CD4-positive, alpha-beta memory T cell (primary cell): ENCODE measurements at places on chromosomes 1 and 21. TPM values are rescaled to one million over a fixed set of nuclear protein-coding genes. Genes with fewer than 3 reads are reported as not detected.

DNA sequence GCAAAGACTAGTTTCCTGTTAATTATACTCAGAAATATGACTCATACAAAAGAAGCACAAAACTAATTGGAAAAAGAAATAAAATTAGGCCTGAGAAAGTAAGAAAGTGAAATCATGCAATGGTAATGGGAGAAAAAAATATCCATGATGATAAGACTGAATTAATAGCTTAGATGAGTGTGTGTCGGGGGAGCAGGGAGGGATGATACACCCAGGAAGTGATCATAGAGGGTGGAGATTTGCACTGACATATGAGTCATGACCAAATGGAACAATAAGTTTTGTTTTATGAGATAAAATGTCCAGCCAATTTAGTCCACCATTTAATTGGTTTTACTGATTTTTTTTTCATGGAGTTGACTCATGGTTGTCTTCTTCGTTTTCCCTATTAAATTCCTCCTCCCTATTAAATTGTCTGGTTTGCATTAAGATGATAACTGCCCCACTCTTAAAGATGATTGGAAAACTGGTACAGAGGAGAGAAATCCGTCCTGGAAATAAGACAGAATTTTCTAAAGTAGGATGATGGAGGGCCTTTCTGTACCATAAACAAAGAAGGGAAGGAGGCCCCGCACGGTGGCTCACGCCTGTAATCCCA lies 111.7 kb upstream of the KCNJ6 start:
- no peak overlapping the region for H3K4me3 ChIP-seq
- no peak overlapping the region for H3K27ac ChIP-seq
- no peaks in the 10 kb centered on the region for H3K27me3 ChIP-seq
- no peak for DNase-seq
- no peaks in the 10 kb centered on the region for H3K4me1 ChIP-seq
- H3K36me3 ChIP-seq: no peaks in the 10 kb centered on the region

DNA sequence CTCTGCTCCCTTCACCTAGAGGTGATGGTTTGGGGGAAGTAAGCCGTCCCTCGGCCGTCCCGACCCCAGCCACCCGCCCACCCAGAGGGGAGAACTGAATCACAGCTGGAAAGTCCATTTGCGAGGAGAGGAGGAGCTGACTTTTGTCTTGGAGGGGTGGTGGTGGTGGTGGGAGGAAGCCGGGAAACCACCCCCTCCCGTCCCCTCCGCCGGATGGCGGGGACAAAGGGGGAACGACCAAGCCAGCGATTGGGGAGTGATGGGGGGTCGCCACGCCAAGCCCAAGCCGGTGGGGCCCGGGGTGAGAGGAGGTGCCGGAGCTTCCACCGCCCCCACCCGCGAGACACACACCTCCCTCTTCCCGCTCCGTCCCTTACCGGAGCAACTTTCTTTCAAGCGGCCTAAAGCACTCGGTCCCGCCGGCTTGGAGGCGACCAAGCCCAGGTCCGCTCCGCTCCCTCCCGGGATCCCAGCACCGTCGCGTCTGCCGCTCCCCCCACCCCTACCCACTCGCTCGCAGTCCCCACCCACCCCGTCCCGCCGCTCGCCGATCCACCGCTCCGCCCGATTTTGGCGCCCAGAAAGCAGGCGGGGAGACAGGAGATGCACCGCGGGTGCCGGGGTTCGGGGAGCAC lies 540 bp downstream of the ARHGEF2 start:
- H3K36me3 ChIP-seq: peaks cover 6% of the 10 kb centered on the region
- peak overlapping the region; percentile 86 for H3K27ac ChIP-seq

- H3K36me3 ChIP-seq: peaks cover 3% of the 10 kb centered on the region
- H3K27me3 ChIP-seq: no peaks in the 10 kb centered on the region
- H3K4me3 ChIP-seq: no peak overlapping the region
- H3K27ac ChIP-seq: no peak overlapping the region
- no peaks in the 10 kb centered on the region for H3K4me1 ChIP-seq
- DNase-seq: no peak
Measured at GRCh38 chr1:54091666-54092065, 38.3 kb downstream of the TCEANC2 start.

DNA sequence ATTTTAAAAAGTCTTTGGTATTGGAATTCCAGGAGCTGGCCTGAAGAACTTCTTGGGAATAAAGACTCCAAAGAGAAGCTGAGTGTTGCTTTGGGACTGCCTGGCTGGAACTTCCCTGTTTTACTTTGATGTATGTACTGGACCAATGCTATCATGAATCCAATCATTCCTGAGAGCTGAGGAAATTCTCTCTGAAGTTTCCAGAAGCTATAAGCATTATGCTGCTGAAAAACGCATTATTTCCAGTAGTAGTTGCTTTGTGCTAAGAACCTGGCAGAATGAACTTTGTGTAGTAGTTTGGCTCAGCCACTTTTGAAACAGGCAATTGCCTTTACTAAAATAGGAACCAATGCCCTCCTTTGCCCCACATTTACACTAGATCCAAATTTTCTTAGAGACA lies 260.7 kb downstream of the HLX start:
- H3K36me3 ChIP-seq: no peaks in the 10 kb centered on the region
- H3K27ac ChIP-seq: no peak overlapping the region
- no peaks in the 10 kb centered on the region for H3K4me1 ChIP-seq
- no peak overlapping the region for H3K4me3 ChIP-seq
- H3K27me3 ChIP-seq: no peaks in the 10 kb centered on the region

GRCh38 chr1:55054396-55054795 lies 15.0 kb downstream of the PCSK9 start:
- no peak for DNase-seq
- no peaks in the 10 kb centered on the region for H3K36me3 ChIP-seq
- H3K27me3 ChIP-seq: no peaks in the 10 kb centered on the region
- no peak overlapping the region for H3K4me3 ChIP-seq

DNA sequence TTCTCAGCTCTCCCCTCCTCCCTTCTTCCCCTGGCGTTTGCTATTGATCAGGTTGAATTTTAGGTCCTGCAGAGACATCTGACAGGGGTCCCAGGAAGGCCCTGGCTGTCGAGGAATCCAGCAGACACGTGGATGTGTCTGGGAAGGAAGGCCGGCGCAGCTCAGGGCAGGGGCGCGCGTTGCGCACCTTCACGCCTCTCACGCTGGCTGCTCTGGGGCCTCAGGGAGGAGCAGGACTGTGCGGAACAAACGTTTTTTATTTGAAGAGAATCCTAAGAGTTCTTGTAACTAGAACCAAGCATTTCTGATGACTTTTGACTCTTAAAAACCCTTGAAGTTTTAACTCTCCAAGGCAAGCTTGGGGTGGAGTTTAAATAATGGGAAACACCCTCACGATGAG lies 54.2 kb downstream of the SLC37A1 start:
- peaks cover 28% of the 10 kb centered on the region for H3K36me3 ChIP-seq
- H3K4me3 ChIP-seq: no peak overlapping the region
- H3K4me1 ChIP-seq: no peaks in the 10 kb centered on the region
- H3K27me3 ChIP-seq: no peaks in the 10 kb centered on the region

GRCh38 chr1:39788758-39789570 lies at the start of gene BMP8B:
Gene BMP8B, minus strand, starts transcription at chr1:39788865. Its CDS starts 380 bp downstream, at chr1:39788485.
- H3K4me3 ChIP-seq: peak within 1 kb of the TSS; percentile 59
- peak; percentile 42 for DNase-seq
- no peaks in the 10 kb centered on the region for H3K27me3 ChIP-seq
- H3K27ac ChIP-seq: no peak within 1 kb of the TSS

DNA sequence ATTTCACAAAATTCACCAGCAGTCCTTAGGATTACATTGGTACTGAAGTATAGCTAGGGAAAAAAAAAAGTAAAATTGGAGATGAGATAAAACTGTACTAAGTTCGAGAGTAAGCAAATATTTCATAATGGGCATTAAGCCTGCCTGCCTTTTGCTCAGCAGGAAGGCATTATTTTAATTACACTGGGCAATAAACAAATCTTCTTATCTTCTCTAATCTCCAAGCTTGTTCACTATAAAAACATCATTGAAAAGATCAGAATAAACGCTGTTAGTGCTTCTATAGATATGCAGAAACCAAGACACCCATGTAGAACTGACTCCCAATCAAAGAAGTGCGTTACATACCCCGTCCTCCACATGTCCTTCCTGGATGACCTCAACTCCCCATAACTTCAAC lies 174.2 kb upstream of the CHODL start:
- no peaks in the 10 kb centered on the region for H3K27me3 ChIP-seq
- no peak for DNase-seq
- H3K27ac ChIP-seq: no peak overlapping the region
- no peaks in the 10 kb centered on the region for H3K36me3 ChIP-seq
- H3K4me1 ChIP-seq: no peaks in the 10 kb centered on the region
- H3K4me3 ChIP-seq: no peak overlapping the region

DNA sequence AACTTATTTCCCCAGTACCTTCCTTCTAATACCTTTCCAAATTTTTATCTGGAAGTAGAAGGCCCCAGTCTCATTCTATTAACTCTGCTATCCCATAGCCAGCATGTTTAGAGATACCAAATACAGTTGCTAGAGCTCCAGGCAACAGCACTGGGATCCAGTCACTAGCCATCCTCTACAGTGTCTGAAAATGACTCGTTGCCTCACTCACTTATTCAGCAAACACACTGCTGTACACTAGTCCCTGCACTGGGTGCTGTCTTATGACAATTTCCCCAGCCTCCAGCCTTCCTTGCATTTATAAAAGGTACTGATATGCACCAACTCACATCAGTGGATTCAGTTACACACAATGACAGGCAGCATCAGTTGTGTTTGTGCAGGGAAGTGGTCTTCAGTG lies 179.0 kb downstream of the DSCAM start:
- no peak for DNase-seq
- no peaks in the 10 kb centered on the region for H3K36me3 ChIP-seq
- H3K27ac ChIP-seq: no peak overlapping the region
- H3K27me3 ChIP-seq: no peaks in the 10 kb centered on the region
- H3K4me3 ChIP-seq: no peak overlapping the region

- no peak overlapping the region for H3K27ac ChIP-seq
- H3K4me3 ChIP-seq: no peak overlapping the region
- no peaks in the 10 kb centered on the region for H3K36me3 ChIP-seq
- H3K4me1 ChIP-seq: no peaks in the 10 kb centered on the region
Measured at GRCh38 chr21:44263221-44263760, 1.6 kb upstream of the DNMT3L start.

DNA sequence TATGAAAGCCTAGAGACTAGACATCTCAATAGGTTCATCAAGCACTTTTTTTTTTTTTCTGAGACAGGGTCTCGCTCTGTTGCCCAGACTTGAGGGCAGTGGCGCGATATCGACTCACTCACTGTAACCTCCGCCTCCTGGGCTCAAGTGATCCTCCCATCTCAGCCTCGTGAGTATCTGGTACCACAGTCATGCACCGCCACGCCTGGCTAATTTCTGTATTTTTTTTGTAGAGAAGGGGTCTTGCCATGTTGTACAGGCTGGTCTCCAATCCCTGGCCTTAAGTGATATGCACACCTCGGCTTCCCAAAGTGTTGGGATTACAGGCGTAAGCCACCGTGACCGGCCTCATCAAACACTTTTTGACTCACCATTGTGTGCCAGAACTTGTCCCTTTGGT lies 613 bp upstream of the GPATCH4 start:
- no peak for DNase-seq
- H3K36me3 ChIP-seq: peaks cover 21% of the 10 kb centered on the region
- H3K4me3 ChIP-seq: peak overlapping the region; percentile 83
- peaks cover 30% of the 10 kb centered on the region for H3K4me1 ChIP-seq
- peak overlapping the region; percentile 83 for H3K27ac ChIP-seq

DNA sequence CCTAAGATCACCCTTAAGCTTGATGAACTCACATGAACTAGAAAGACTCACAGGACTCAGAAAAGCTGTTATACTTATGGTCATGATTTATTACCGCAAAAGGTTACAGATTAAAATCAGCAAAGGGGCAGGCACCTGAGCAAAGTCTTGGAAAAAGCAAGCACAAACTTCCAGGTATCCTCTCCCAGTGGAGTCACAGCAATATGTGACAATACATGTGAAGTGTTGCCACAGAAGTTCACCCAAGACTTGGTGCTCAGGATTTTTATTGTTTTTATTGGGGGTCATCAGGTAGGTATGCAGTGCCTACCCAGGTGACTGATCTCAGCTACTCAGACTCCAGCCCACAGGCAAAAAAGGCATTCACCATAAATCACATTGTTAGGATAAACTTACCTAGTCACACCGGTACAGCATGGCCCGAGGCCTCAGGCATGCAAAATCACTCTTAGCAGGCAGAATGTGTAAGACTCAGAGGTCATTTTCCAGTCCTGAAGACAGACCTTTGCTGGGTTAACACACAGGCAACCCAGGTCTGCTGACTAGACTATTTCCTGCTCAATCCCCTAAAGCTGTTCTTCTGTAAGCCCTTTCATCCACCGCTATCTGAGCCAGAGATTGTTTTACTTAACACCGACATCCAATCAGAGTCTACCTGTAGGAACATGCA lies 55.6 kb downstream of the SSX2IP start:
- no peaks in the 10 kb centered on the region for H3K36me3 ChIP-seq
- DNase-seq: no peak
- no peak overlapping the region for H3K4me3 ChIP-seq
- H3K27ac ChIP-seq: no peak overlapping the region
- H3K27me3 ChIP-seq: no peaks in the 10 kb centered on the region

DNA sequence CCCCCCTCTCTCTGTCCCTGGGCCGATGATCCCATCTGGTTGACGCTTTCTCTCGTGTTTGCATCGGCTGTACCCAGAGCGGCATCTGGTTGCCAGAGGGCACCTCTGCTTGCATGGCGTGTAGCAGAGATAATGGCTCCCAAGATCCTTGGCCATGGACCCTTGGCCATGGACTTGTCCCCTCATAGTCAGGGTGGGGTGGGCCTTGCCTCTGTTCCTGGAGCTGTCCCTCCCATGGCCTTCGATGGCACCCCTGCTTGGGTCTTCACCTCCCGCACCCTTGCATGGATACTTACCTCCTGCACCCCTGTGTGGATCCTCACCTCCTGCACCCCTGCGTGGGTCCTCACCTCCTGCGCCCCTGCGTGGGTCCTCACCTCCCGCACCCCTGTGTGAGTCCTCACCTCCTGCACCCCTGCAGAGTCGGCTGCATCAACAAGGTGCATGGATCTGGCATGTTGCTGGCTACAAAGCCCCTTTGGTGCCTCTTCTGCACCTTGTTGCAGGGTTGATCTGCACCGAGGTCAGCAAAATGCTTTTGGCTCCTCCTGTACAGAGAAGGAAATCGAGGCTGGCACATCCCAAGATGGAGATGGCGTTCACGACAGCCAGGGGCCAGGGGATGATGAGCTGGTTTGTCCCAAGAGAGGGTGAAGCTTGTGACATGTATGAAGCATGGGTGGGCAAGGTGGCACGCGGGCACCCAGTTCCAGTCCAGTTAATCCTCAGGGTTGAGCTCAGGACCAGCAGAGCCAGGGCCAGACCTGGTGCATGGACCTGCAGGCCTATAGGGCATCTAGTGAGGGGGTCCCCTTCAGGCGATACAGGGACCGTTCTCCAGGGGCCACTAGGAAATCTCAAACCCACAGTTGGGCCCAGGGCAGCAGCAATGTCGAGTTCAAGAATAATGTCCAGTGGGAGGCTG lies 46.1 kb upstream of the C1orf174 start:
- H3K27me3 ChIP-seq: no peaks in the 10 kb centered on the region
- no peaks in the 10 kb centered on the region for H3K4me1 ChIP-seq
- DNase-seq: no peak
- H3K27ac ChIP-seq: no peak overlapping the region

- no peak overlapping the region for H3K27ac ChIP-seq
- no peaks in the 10 kb centered on the region for H3K27me3 ChIP-seq
- no peaks in the 10 kb centered on the region for H3K36me3 ChIP-seq
- no peaks in the 10 kb centered on the region for H3K4me1 ChIP-seq
- no peak for DNase-seq
Measured at GRCh38 chr1:107750364-107750959, 214.5 kb downstream of the VAV3 start.

OVAAL gene
- not detected for polyA plus RNA-seq

GPR25 gene
- polyA plus RNA-seq: 23.0 TPM

KCNE1 gene
- 0.14 TPM for polyA plus RNA-seq

WNT4 gene
- 0.10 TPM for polyA plus RNA-seq

KCTD3 gene
- polyA plus RNA-seq: 0.20 TPM

JAM2 gene
- 0.39 TPM for polyA plus RNA-seq

TTLL10 gene
- 0.45 TPM for polyA plus RNA-seq

KRTAP19-8 gene
- polyA plus RNA-seq: not detected
